Aortic smooth muscle cell (primary cell): ENCODE measurements at places on chromosomes 3 and 15. TPM values are rescaled to one million over a fixed set of nuclear protein-coding genes. Genes with fewer than 3 reads are reported as not detected.

The CADPS gene
- 0.25 and 0.40 TPM in 2 replicates for total RNA-seq

The UCN2 gene
- total RNA-seq, result 0.19 and 0.26 TPM in 2 replicates

The RYR3 gene
- 0.13 TPM in 1 of 2 replicates, not detected in the other for total RNA-seq

The PIGZ gene
- total RNA-seq, result 3.1 and 5.4 TPM in 2 replicates

The BUB1B gene
- 13.2 and 21.9 TPM in 2 replicates for total RNA-seq

The SMAD6 gene
- total RNA-seq, result 55.4 and 73.9 TPM in 2 replicates

The CD200 gene
- 4.0 and 6.1 TPM in 2 replicates for total RNA-seq

The CDCP1 gene
- 7.7 and 10.2 TPM in 2 replicates for total RNA-seq

The GOLGA8M gene
- total RNA-seq, result 1.1 and 1.3 TPM in 2 replicates

The SAMMSON gene
- total RNA-seq, result not detected in 2 replicates

The SSUH2 gene
- total RNA-seq, result not detected in 2 replicates

The CTXN2 gene
- total RNA-seq, result not detected in 2 replicates

The PLA2G4F gene
- not detected in 2 replicates for total RNA-seq

The MAGEL2 gene
- total RNA-seq, result 0.06 TPM in 1 of 2 replicates, not detected in the other

The CFAP20DC gene
- total RNA-seq, result 1.1 and 1.5 TPM in 2 replicates

The CCR2 gene
- total RNA-seq, result not detected in 2 replicates

The TMCO5A gene
- not detected in 2 replicates for total RNA-seq

The SLC25A36 gene
- total RNA-seq, result 47.4 and 51.9 TPM in 2 replicates

The RASGRF1 gene
- not detected in 2 replicates for total RNA-seq
